GF-D8 (cell line): ENCODE measurements at places on chromosomes 2 and 18.

GRCh38 chr2:185919155-185919554 is 180.6 kb downstream of the FSIP2 start:
- no peak for DNase-seq

GRCh38 chr18:28781616-28782362 is 604.9 kb upstream of the CDH2 start:
- no peak for DNase-seq

DNA sequence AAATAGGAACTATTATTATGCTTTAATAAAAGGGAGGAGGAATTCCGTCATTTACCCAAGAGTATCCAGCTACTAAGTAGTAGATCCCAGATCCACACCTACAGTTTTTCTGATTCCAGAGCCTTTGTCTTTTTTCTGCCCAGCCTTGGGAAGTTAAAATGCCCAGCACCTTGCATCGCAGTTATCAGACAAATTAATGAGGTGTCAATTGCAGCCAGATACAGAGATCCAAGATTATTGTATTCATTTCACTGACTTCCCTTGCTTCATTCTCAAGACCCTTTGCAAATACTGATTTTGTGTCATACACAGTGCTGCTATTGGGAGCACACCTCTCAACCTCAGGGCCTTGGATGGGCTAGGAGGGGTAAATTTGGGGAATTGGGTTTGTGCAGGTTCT is 1.1 kb downstream of the IL18R1 start:
- DNase-seq = no peak

- DNase-seq = peak; percentile 11
Observed at GRCh38 chr2:102615620-102616436, 3.5 kb upstream of the SLC9A2 start.

DNA sequence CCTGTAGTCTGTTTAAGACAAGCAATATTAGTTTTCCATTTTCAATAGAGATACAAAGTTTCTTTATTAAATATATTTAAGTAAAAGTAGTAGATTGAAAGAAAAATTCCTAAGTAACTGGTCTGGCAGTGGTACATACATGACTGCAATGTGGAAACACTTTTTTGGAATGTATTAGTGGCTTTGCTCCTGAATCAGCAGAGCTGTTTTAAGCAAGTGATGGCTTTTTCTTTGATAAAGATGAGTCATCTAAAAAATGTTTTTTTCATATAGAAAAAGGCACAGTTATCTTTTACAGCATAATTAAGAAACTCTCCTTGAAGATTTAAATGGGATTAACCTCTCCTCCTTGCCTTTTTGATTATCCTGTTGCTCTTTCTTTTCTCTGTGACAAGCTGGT is 34.9 kb downstream of the KDM3A start:
- DNase-seq = no peak

- DNase-seq = no peak
Observed at GRCh38 chr2:3001615-3002560, 375.7 kb downstream of the EIPR1 start.

- DNase-seq = no peak
Observed at GRCh38 chr2:102258386-102259074, 52.8 kb upstream of the IL1RL1 start.

- DNase-seq = no peak
Observed at GRCh38 chr2:38433607-38433975, 56.5 kb upstream of the ATL2 start.

- DNase-seq = no peak
Observed at GRCh38 chr2:171587567-171587966, 65.3 kb downstream of the CYBRD1 start.

DNA sequence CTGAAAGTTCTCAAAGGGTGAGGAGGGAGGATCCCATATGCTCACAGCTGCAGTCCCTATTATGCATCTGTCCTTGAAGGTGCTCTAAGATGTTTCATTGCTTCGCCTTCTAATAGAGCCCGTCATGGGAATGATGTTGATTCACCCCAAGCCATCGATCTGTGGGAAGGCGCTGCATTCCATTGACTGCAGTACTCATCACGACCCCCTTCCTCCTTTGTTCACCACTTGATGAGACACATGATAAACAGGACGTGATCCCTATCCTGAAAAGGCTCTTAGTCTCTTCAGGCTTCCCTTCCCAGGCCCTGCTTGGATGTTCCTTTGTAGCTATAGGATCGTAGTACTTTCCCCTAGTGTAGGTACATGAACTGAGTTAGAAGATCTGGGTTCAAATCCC is 181.8 kb downstream of the AGPS start:
- no peak for DNase-seq

- no peak for DNase-seq
Observed at GRCh38 chr2:148936857-148937450, 61.9 kb downstream of the KIF5C start.

DNA sequence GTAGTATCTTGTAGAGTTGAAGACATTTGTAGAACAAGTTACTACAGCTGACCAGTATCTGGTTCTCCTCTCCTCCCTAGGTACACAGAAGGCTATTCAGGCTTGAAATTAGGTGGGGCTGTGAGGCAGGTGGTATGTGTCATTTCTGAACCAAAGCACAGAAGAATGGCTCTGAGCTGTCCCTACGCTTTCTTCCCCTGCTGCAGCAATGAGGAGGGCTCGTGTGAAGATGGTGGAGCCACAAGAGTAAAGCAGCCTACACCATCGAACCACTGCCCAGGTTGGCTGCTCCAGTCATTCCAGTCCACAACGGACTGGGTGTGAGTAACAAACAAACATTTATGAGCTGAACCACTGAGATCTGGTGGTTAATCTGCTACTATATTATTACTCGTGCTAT is 148.9 kb downstream of the DTNB start:
- DNase-seq = no peak

DNA sequence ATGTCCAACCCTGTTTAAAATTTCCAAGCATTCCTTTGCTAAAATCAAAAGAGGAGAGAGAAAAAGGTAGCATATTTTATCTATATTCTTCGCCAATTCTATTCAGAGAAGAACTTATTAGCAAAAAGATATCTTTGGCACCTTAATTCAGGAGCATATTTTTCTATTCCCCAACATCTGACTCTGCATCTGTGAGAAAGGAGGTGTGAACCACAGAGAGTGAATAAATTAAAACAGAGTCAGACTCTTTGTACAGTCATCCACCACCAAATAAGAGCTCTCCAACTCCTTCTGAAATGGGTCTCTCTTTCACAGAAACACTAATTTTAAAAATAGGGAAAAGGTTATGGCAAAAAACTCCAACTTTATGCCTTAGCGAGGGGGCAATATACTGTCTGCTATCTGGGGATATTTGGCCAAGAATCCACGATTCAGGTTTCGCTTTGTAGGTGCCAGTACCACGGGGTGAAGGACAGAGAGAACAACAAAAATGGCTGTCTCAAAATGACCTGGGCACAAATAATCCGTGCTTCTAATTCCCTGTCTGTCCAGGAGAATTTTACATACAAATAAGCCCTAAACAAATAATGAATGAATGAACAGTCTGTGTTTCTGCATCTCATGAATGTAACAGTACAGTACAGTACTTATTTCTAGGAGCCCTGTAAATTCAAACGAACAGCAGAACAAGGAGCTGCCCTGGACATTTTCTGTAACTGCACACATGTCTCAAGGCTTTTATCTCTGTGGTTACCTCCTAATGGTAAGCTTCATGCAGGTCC is 43.4 kb downstream of the EPB41L3 start:
- DNase-seq = no peak

- peak; percentile 37 for DNase-seq
Observed at GRCh38 chr2:144671695-144672455, 152.0 kb upstream of the ZEB2 start.

DNA sequence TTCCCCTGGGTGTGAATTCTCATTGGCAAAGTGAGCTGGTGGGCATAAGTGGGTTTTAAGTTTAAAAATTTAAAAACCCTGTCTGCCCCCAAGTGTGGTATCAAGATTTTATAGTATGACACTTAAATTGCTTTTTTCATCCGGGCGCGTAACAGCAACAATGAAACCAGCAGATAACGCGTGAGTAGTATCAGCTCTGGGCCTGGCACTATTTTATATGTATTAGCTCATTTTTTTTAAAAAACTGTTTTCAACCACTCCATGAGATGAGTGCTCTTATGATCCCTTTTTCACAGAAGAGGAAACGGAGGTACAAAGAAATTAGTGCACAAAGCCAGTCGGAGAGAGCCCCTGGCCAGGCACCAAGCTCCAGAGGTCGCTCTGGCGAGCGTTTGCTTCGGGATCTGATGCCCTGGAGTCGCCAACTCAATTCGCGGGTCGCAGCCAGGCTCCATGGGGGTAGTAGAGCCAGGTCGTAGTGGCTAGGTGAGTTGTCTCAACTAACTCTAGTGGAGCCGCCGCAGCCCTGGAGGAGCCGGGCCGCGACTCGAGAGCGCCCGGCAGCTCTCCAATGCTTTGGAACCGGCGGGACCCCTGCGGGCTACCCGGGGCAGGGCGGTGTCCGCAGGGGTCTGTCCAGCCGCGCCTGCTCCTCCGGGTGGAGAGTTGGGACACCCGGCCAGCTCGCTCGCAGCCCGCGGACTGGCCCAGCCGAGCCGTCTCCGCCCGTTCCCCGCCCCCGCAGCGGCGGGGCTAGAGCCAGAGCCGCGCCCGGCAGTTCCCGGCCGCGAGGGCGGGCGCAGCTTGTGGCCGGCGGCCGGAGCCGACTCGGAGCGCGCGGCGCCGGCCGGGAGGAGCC is at the start of gene IL1R1:
Gene IL1R1, plus strand, starts transcription at position 777 of the 859 bp plus-strand sequence. CDS start 14,979 bp downstream, outside the sequence.
- no peak for DNase-seq

GRCh38 chr18:35479911-35480586 is 17.7 kb downstream of the INO80C start:
- peak; percentile 26 for DNase-seq

- no peak for DNase-seq
Observed at GRCh38 chr2:205427112-205427511, 255.2 kb upstream of the NRP2 start.

- DNase-seq = peak; percentile 78
Observed at GRCh38 chr2:216683846-216684245, 11.5 kb downstream of the IGFBP5 start.

GRCh38 chr2:151786483-151786882 is 41.7 kb downstream of the ARL5A start:
- no peak for DNase-seq

DNA sequence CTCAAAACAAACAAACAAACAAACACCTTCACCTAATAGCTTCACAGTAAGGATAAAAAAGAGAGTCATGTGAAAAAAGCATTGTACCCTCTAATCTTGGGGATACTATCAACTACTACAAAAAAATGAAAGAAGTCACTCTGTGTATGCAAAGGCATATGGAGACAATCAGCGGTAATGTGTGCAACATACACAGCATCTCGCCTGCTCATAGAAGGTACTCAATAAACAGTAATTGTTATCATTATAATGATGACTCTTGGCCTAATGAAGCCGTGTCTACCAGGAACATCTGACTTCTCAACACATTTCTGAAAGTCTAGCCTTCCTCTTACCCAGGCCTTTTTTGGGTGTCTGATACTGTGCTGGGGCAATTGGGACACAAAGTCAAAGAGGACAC is 55.3 kb downstream of the MYCN start:
- no peak for DNase-seq

DNA sequence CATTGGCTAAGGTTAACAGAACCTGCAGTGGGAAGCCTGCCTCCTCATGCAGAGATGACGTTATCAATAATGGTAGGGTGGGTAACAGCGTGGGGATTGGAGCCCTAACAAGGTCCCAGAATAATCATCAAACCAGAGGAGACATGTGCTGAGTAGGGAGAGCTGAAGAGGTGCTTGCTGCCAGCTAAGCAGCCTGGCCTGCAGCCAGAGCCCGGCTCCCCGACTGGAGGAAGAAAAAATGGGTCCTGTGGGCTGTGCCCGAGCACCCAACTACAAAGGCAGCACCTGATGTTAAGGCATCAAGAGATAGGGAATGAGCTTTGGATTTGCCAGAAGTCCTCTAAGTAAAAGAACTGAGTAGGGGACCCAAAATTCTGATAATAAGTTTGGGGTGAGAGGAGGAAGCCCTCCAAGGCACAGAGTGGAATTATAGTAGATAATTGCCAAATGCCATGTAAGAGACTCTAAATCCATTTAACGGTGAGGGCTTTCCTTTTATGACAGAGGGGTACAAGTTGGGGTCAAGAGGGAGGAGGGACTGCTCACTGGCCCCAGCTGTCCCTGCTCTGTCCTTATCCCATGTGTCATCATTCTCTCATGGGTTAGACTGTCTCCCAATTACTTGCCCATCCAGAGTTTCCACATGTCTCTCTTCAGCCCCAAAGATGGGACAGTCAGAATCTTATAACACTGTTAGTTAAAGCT is 156.1 kb downstream of the ANTXR1 start:
- DNase-seq = no peak

DNA sequence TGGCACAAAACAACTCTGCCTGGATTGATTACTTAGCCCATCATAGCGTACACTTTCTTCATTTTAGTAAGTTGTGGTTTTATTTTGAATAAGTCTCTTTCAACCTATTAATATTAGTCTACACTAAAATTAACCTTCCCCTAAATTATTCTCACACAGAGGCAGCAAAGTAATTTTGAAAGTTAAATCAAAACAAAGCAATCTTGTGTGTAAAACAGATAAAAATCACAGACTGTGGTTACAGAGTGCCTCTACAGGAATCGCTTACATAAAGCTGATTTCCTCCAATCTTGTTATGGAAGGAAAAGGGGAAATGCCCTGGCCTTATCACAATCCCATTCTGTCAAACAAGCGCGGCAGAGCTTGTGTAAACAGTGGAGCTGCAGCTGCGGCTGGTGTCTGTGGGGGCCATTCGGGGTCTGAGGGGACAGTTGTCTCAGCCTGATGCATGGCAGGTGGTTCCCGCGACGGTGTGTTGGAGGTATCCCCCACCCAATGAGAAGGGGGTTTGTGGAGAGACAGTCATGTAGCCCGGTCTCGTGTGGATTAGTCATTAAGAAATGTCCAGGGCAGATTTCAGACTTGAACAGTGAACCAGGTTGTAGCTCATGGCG is 42.1 kb downstream of the BCL2L11 start:
- peak; percentile 77 for DNase-seq

GRCh38 chr2:46439582-46439981 is 39.8 kb upstream of the TMEM247 start:
- no peak for DNase-seq

DNA sequence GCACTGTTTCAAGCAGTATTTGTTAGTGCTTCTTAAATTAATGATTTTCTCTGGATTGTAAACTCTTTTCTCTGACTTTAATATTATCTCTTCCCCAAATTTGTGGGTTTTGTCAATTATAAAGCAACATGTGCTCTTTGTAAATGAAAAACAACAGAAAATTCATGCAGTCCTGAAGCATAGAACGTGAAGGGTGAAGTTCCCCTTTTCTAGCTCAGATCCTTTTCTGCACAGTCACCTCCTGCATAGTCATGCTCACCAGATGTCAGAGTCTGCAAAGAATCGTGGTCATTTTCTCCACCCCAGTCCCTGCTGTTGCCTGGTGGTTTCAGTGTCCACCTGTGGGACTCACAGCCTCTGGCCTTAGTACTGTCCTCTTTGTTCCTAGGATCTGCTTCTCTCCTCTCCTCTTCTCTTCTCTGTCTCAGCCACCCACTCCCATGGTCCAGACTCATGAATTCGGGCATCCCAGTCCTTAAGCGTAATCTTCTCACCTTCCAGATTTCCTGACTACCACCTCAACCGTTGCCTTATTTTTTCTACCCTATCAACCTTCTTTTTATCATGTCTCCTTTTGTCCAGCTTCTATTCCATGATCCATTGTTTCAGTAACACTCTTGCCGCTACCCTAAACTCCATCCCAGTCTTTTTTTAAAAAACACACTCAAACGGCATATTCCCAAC is 229.1 kb downstream of the RTP5 start:
- peak; percentile 80 for DNase-seq

GRCh38 chr2:204260162-204260877 is 285.0 kb upstream of the PARD3B start:
- DNase-seq = no peak
